ENCODE measurements at places on chromosomes 12 and 14.

DNA sequence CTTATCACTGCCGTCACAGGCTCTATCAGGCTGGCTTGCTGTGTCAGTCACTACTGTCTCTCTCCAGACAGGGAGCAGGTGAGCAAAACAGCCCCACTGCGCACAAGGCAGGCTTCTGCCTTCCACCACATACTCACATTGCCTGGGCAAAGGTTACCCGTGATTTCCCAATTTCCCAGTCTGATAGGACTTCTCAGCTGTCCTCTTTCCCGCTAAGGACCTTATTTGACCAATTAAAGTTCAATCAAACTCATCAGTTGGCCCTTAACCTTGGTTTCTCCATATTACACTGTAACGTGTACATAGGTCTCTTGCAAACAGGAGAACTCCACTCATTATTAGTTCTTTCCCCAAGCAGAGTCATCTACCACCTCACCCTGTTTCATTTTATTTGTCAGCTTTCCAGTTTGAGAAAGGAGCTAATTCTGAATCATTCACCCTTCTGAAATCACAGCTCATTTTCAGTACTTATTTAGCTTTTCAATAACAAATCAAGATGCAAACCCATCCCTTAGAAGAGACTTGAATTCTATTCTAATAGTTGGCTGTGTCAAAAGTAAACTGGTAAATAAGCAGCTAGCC, 170.8 kb downstream of the ESR2 start:
- no peak for DNase-seq

GRCh38 chr12:26767116-26767515, 65.9 kb downstream of the ITPR2 start:
- no peak for DNase-seq

- no peak for DNase-seq
Observed at GRCh38 chr14:69428289-69428998, 30.0 kb downstream of the SLC39A9 start.

- DNase-seq: no peak
Observed at GRCh38 chr14:73792481-73792880, 59.1 kb upstream of the PTGR2 start.

DNA sequence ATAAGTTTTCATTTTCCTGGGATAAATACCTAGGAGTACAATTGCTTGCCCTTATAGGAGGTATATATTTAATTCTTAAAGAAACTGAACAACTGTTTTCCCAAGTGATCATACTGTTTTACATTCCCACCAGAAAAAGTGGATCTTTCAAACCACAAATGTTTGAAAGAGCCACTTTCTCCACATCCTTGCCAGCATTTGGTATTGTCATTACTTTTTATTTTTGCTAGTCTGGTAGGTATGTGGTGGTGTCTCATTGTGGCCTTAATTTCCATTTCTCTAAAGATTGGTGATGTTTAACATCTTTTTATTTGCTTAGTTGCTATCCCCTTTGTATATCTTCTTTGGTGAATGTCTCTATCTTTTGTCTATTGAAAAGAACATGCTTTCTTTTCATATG, 50.6 kb downstream of the CCDC91 start:
- no peak for DNase-seq

GRCh38 chr12:95116773-95117172, 43.4 kb upstream of the NR2C1 start:
- no peak for DNase-seq

GRCh38 chr14:21071225-21072030, 1.3 kb downstream of the ARHGEF40 start:
- DNase-seq: peak; percentile 94

GRCh38 chr12:52879394-52880351, 25.2 kb downstream of the KRT8 start:
- DNase-seq: peak; percentile 84
